ENCODE measurements at places on chromosomes 11 and 22. TPM values are rescaled to one million over a fixed set of nuclear protein-coding genes. Genes with fewer than 3 reads are reported as not detected.

The SF1 gene
- 306 TPM for total RNA-seq

DNA sequence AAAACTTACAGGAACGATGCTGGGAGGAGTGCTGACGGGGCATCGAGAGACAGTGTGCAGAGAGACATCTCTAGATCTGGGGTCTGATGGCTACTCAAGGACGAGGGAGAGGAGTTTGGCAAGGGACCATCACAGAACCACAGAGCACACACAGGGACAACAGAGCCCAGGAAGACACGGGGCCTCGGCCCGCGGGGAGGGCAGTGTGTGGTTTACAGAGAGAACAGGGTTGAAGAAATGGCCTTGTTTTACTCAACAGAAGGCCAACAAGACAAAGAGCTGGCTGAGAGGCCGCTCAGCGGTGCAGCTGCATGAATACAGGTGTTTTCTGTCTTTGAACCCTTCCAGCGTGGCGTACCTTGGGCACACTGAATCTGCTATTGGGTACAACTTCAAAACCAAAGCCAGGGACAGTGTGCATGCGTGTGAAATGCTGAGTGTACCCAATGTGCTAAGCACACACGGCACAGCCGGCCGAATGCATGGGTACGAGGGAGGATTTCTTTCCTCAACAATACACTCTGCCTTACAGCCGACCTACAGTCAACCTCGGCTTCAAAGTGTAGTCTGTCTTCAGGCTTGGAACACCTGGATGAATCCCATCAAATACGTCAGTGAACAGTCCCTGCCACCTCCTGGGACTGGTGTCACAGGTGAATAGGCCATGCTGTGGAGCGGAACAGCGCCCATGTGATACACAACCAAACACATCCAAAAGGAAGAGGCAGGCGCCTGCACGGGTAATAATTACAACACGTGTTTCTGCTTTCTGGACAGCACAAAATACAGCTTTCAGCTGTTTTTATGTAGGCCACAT, 20.7 kb upstream of the BID start:
- no peak for DNase-seq

The TH gene
- not detected for total RNA-seq

The GAB4 gene
- not detected for total RNA-seq

DNA sequence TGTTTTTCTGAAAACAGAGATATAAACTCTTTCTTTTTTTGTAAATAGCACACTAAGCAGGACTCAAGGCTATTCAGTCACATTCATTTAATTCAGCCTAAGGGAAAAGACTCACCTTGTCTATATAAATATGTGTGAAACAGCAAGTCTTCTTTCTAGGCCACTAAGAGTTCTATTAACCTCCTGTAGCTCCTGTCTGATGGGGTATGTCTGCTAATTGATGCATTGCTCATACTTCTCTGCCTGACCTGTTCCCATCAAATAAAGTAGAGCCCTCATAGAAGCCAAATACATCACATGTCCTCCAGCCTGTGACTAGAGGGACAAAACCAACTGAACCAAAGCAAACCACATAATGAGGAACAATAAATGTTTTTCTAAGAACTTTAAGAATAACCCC, 68.2 kb downstream of the MSANTD4 start:
- no peak for DNase-seq

The NUP98 gene
- total RNA-seq, result 94.3 TPM

The PATE4 gene
- total RNA-seq, result not detected

DNA sequence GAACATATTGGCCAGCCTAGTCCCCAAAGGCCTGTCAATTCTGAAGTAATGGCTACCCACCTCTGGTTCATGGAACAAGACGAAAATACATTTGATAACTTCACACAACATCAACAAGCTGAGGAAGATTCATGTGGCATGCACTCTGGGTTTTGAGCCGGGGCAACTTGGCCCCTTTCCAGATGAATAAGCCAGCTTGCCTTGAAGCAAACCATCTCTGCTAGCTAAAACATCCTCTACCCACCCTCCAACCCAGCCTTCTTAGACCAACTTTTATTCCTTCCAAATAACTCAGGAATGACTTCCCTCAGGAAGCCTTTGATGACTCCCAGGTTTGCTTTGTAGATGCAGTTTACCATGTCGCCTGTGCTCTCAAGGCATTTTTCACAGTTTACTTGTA, 94.4 kb downstream of the SLC1A2 start:
- no peak for DNase-seq

The HTR3B gene
- total RNA-seq, result not detected

GRCh38 chr11:73945396-73945795, 5.4 kb upstream of the DNAJB13 start:
- no peak for DNase-seq

- DNase-seq, result no peak
Measured at GRCh38 chr11:88169881-88170280, 5.4 kb downstream of the RAB38 start.

DNA sequence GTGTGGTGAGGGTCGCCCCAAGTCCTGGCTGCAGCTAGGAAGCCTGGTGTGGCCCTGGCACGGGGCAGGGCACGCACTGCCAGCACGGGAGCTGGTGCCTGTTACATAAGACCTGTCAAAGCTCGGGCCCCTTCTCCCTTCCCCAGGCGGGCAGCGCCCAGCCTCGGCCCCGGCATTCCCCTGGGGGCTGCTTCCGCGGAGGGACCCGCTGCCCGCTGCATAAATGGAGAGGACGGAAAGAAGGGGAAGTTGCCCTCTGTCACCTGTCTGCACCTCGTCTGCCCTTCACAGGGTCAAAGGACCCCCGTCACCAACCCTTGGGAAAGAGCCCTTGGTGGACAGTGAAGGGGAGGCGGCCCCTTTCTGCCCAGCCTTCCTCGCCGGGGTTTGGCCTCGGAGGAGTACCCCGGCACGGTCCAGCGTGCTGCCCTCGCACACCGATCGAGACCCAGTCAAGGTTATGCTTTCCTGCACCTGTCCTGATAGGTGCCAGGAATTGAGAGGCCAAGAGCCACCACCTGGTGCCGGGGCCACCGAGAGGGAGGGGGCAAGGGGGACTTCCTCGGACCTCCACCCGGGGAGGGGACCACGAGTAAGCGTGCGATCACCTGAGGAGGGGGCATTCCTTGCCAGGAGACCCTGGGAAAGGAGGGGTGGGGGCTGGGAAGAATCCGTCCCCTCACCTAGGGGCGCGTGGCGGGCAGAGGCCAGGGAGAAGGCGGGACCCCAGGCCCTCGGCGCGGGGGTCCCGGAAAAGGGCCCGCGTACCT, 16.8 kb upstream of the MFRP start:
- DNase-seq, result no peak

The C11orf91 gene
- total RNA-seq, result not detected

DNA sequence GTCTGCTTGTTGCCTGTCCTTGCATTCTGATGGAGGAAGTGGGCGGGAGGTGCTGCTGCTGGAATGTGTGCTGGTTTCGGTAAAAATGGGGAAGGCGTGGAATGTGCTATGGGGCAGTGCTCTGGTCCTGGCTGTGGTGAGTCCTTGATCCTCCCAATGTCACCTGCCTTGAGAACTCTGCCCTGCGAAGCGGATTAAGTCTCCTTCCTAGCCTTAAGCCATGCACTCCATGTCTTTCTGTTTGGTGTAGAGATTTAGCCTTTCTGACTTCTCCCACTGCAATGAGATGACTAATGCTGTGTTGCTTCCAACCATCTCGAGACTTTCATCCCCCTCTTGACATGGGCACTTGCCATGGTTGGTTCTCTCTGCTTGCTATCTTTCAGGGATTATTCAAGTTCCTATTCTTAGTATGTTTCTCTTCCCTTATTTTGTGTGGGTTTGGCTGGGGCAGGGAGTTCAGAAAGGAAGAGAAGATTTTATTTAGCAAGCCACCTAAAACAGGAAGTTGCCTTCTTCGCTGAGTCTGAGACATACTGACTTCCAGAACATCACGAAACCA, 687.9 kb downstream of the NTM start:
- DNase-seq, result peak; percentile 26

GRCh38 chr11:102085864-102086551, 24.2 kb upstream of the YAP1 start:
- no peak for DNase-seq

DNA sequence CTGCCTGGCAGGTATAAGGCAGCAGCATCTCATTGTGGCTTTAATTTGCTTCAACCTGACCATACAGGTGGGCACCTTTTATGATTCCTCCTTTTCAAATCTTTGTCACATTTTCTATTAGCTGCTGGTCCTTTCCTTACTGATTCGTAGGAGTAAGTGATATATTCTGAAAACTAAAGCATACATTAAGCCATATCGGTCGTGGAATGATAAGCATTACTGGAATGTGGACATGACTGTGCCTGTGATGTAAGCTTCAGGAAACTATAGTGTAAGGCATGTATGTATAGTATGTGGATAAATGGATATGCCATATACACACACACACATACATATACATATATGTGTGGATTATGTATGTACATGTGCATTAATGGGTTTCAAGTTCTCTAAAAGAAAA, 20.8 kb downstream of the YPEL1 start:
- no peak for DNase-seq

The SLC22A8 gene
- total RNA-seq, result not detected

DNA sequence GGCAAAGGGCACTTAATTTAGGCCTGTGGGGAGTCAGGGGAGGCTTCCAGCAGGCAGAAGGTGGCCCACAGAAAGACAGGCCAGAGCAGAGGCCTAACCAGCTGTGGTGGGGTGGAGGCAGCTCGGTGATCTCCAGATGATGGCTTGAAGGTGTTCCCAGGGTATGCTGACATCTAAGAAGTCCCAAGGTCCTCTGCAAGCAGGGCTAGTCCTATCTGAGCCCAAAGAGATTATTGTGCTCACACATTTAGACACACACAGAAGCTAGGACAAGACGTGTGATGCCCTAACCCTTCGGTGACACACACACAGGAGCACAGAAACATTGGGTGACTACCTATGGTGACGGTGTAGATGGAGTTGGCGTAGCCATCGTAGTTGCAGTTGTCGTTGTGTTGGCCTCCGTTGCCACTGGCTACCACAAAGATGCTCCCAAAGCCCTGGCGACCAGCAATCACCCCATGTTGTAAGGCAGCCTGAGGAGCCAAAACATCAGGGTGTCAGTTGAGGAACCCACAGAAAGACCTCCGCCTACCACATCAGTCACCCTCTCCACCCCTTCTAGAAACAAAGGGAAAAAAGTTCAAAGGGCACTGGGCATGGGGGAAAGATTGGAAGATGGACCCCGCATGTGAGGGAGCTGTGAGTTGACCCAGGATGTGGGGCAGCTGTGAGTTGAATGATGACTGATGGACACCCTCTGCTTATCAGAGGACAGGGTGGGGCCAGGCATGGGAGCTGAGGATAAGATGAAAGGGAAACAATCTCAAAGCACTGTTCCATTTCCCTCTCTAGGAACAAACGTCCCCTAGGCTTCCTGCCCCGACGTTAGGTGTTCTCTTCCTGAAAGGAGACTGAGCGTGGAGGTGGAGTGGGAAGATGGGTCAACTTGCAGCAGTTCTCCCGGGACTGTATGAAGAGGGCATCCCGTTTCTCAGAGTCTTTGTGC, 7.9 kb downstream of the PCSK7 start:
- no peak for DNase-seq

The FAT3 gene
- total RNA-seq, result 9.8 TPM

DNA sequence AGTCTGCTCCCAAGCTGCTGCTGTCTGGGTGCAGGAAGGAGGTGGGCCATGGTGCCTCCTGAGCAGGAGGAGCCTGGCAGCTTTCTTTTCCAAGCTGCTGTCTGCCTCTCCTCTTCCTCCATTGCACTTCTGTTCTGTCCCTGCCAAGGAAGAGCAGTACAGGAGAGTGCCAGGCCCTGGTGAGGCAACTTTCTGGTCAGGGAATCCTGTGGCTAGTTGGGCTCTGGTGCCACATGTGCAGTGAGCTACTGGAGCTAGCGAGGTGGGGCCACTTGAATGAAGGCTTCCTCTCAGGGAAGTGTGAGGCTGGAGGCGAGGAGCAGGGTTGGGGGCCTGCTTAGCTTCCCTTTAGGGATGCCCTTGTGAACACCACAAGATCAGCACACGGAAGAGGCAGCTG, 90.0 kb downstream of the TSPAN18 start:
- DNase-seq, result no peak
